Mesothelial cell of epicardium (in vitro differentiated cells): ENCODE measurements at places on chromosomes 7 and 10.

DNA sequence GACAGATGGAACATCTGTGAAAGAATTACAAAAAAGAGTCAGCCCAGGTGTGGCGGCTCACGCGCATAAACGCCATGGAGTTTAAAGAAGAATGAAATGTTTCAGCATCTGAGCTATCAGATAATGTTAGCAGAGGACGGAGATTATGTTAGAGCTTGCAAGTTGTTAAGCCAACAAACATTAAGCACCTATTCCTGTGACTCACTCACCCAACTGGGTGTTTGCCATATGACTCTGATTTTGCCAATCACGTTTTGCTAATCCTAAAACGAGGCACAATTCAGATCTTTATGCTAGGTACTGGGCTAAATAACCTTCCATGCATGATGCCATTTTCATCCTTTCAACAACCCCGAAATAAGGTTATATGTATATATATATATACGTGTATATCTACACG, 29.0 kb upstream of the CCNY start:
- no peak for DNase-seq

- DNase-seq: no peak
Measured at GRCh38 chr10:3747248-3747960, 37.6 kb downstream of the KLF6 start.

- no peak for DNase-seq
Measured at GRCh38 chr7:92973974-92974373, 137.6 kb upstream of the CDK6 start.

- no peak for DNase-seq
Measured at GRCh38 chr7:74012842-74013249, 15.1 kb upstream of the ELN start.

DNA sequence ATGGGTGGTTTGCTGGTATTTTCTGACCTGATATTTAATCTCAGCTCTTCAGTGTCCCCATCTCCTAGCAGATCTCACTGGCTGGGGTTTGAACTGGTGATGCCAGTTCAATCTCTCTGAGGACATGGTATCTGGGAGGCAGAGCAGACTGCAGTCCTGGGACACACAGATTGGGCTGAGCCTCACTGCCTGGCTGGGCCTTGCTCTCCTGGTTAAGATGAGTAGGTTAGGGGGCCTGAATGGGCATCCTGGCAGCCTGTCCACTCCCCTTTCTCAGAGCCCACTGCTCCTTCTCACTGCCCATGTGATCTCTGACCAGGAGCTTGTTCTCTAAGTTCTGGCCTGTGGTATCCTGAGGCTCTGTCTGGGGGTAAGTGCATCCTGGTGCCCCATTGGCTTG, 363.4 kb downstream of the GLRX3 start:
- peak; percentile 27 for DNase-seq

DNA sequence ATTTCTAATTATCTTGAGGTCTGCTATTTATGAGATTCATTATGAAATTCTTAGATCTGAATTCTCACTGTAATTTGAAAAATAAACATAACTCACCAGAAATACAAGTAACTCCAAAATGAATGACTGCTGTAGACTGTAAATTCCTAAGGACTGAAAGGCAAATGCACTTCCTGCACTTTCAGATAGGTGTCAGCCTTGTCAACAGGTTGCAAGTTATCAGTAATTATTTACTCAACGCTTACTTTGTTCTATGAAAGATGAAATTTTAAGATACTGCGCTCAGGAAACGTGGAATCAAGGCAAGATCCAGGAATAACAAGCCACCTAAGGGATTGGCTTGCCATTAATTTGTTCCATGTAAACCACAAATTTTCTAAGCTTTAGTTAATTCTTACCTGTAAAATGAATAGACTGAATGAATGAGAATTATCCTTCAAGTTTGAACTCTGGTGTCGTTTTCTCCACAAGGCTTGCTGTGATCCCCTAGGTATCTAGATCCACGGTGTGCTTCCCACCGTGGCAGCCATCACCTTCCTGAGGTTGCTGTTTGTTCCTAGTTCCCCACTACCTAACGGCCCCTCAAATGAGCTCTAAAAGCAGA, 12.6 kb downstream of the DHX32 start:
- DNase-seq: no peak

GRCh38 chr7:89761173-89761572, 393.1 kb upstream of the STEAP1 start:
- DNase-seq: no peak

- DNase-seq: no peak
Measured at GRCh38 chr10:100662067-100662466, 83.3 kb upstream of the PAX2 start.

DNA sequence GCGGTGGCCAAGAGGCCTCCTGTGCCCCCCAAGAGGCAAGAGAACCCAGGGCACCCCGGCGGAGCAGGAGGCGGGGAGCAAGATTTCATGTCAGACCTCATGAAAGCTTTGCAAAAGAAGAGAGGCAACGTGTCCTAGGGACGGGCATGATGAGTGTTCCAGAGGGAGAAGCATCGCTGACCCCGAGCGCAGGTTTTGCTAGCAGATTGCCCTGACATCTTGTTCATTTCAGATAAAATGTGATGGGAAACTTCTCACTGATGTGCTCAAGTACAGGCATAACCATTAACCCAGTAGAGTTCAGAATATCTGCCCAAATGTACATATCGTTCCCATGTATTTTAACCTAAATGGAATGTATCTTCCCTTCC, 129.2 kb downstream of the APBB1IP start:
- no peak for DNase-seq

GRCh38 chr7:106276513-106276912, 8.3 kb downstream of the NAMPT start:
- DNase-seq: no peak

- no peak for DNase-seq
Measured at GRCh38 chr10:132632091-132632561, 94.5 kb downstream of the INPP5A start.

GRCh38 chr7:81499262-81500116, 270.4 kb downstream of the HGF start:
- no peak for DNase-seq

DNA sequence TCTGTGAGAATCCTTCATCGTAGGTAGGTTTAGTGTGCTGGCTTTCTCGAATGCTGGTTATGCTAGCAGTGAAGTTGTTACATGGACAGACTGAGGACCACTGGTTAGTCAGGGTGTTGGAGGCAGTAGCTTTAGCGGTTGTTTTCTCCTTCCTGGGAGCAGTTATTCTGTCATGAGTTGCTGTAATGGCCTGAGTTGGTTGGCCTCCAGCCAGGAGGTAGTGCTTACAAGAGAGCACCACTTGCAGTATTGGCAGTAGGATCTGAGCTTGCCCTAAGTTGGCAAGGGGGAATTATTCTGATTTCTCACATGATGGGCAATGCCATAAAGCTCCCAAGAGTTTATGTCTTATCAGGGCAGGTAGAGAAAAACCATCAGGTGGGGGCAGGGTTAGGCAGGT, 58.0 kb downstream of the IPMK start:
- DNase-seq: no peak

DNA sequence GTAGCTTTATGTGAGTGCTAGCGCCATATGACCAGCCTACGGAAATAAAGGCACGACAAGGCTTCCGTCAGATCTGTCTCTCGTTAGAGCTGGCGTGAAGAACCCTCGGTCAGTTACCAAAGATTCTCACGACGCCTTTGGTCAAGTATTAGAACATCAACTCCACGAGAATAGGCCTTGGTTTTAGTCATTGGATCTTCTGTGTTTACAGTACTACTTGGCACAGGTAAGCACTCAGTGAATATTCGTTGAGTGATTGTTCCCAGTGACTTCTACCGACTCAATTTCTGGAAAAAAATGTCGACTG, 316 bp downstream of the RBM48 start:
- DNase-seq: no peak

GRCh38 chr7:29274146-29275017, 79.8 kb downstream of the CHN2 start:
- no peak for DNase-seq

- peak; percentile 76 for DNase-seq
Measured at GRCh38 chr7:28956608-28957063, 1.5 kb downstream of the TRIL start.
